Thoracic aorta (tissue), 2 donors: ENCODE measurements at places on chromosomes 1 and 21. TPM values are rescaled to one million over a fixed set of nuclear protein-coding genes. Genes with fewer than 3 reads are reported as not detected.

Gene OR6F1
- not detected for total RNA-seq

DNA sequence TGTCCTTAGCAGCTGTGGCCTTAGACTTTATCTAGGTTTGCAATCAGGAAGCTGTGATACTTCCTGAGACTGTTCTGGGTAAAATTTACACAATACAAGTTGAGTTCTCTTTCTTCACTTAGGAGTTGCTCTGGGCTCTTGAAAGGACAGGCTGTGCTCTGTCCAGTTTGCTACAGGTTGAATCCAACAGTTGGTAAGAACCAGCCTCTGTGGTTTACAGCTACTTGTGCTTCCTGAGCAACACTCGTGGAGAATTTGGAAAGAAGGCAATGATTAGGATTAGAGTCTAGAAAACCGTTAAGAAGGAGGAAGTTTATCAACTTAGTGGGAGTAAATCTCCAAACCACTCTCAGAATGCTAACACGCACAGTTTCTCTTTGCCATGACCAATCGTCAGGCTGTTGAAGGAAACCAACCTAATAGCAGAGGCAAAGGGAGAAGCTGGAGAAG is 26.8 kb downstream of the GFI1 start:
- no peaks in the 10 kb centered on the region for H3K4me1 ChIP-seq
- no peaks in the 10 kb centered on the region for H3K36me3 ChIP-seq
- DNase-seq = no peak
- H3K4me3 ChIP-seq = peak overlapping the region; percentile 22

- H3K27me3 ChIP-seq = no peaks in the 10 kb centered on the region
- H3K27ac ChIP-seq = no peak overlapping the region
- peaks cover 29% of the 10 kb centered on the region for H3K36me3 ChIP-seq
- no peak for DNase-seq
- H3K4me3 ChIP-seq = no peak overlapping the region
These were observed 21.5 kb upstream of the SLC25A34 start for GRCh38 chr1:15714406-15715136.

DNA sequence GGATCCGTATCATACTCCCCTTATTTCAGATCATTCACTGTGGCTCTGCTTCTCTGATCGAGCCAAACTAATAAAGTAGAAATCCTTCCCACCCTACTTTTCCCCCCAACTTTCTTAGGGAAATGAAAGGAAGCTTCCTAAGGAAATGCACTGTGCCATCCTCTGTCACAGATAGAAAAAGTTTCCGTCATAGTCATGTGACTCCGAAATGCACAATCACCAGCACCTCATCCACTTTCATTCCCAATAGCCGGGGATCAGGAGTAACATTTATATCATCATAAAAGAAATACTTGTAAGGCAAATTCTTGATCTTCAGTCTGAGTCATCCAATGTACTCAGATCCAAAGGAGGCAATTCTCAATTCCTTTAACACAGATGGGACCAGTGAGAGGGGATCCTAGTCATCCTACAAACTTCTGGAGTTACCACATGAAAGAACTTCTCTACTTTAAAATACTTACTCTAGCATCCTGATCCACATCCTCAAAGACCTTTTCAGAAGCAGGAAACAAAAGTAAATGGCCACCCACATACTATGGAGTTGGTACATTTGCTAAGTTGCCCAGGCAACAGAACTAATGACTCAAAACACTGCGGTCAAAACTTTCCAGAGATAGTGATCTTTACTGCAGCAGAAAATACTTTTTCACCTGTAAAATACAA is 97.8 kb upstream of the ZC3H11B start:
- H3K4me3 ChIP-seq = no peak overlapping the region
- DNase-seq = no peak
- H3K27ac ChIP-seq = no peak overlapping the region
- H3K36me3 ChIP-seq = no peaks in the 10 kb centered on the region
- H3K4me1 ChIP-seq = no peaks in the 10 kb centered on the region

DNA sequence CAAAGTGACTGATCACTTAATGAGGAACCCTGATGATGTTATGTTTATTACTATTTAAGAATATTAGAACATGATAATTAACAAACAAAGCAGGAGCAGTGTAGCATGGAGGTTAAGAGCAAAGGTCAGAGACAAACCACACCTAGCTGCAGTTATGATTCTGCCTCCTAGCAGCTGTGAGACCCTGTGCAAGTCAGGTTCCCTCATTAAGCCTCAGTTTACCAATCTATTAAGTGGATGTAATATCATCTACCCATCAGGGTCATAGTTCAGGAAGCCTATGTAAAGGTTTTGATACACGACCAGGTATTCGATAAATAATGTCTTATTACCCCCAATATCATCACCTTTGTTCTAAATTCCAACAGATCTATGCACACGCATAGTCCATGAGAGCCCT is 32.0 kb downstream of the DUSP10 start:
- H3K27me3 ChIP-seq = no peaks in the 10 kb centered on the region
- no peaks in the 10 kb centered on the region for H3K36me3 ChIP-seq
- no peaks in the 10 kb centered on the region for H3K4me1 ChIP-seq
